SK-N-SH (cell line): ENCODE measurements at places on chromosomes 5 and 9.
A peak's percentile ranks its signal among the peaks of the same experiment; 100 is the strongest.

DNA sequence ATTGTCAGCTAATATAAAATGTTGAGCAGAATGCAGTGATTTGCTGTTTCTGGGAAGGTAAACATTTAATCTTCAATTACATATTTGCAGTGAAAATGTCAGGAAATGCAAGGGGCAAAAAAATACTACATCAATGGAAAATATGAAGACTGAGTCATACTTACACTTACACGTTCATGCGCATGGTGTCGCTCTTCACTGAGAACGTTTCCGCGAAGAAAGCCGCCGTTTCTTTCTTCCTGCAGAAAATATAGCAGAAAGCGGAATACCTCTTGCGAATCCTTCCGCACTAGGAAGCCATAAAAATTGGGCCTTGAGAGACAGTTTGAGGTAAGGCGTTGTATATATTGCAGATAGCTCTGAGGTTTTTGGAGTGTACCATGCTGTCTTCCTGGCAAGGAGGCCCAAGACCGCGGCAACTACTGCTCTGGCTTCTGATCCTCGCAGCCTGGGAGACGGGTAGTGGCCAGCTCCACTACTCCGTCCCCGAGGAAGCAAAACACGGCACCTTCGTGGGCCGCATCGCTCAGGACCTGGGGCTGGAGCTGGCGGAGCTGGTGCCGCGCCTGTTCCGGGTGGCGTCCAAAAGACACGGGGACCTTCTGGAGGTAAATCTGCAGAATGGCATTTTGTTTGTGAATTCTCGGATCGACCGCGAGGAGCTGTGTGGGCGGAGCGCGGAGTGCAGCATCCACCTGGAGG is at the start of gene PCDHA13:
Gene PCDHA13, plus strand, starts transcription at position 236 of the 702 bp plus-strand sequence. Its CDS starts 145 bp downstream, at position 381.
- DNase-seq: no peak

DNA sequence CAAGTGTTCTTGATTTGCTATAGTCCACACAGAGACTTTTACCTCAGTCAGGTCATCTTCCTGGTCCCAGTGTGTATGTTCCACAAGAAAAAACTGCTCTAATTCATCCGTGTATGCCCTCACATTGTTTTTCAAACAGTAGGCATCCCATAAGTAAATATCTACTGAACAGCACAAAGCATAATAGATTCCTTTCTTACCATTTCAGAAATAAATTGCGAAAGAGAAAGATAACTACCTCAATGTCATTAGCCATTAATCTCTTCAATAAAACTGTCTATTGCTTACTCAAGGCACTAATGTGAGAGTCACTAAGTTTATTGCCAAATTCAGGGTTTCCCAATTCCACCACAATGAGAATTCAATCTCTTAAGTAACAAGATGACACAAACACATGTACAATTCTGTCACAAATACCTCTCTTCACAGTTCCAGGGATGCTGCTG is 9.6 kb downstream of the FBXW2 start:
- no peak for DNase-seq

DNA sequence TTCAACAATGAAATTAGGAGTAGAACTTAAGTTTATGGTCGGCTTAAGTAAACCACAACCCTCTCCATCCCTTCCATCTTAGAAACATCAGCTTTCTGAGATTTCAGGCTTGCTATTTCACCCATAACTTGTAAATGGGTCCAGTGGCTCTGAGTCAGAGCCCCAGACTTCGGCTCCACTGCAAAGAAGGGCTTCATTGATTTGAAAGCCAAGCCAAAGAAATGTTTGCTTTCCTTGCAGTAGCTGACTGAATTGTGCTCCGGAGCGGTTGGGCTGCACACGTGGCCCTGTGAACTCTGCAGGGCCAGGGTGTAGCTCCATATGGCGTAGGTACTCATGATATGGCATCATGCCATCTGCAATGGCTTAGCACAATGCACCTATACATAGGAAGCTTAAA is 57.0 kb downstream of the NREP start:
- DNase-seq: no peak

DNA sequence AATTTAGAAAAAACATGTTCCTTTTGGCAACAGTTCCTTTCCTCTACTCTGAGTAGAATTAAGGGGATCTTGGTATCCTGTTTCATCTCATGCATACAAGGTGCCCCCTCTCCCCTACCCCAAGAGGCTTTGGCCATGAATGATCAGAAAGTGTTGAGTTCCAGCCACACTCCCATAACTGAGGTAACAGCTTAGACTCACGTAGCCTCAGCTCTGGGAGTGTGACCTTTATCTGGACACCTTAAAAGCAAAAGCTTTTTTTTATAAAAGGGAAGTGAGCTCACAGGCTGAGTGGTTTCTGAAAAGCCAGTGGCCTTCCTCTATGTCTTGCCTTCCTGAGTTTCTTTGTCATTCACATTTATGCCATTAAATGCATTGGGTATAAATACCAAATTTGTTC is 900 bp upstream of the HAVCR2 start:
- DNase-seq: no peak

GRCh38 chr9:26954050-26954508 is 2.1 kb upstream of the IFT74 start:
- DNase-seq: no peak

GRCh38 chr5:163748934-163749333 is 243.5 kb downstream of the MAT2B start:
- DNase-seq: no peak

DNA sequence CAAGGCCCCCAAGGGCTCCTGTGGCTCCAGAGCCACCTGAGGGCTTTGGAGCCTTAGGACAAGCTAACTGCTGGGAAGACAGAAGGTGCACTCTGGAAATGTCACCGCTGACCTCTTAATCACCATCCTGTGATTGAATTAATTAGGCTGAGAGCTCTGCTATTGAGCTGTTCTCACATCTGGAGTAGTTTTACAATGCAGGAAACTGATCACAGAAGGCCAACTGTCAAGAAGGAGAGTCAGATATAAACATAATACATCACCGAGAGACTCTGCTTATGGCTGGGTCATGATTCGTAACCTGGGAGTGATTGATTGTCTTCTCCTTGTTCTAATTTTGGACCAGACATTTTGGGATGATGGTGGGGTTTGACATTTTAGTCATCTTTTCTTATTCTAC is 226.1 kb downstream of the SLIT3 start:
- DNase-seq: no peak

GRCh38 chr9:11349187-11349586 is 736.4 kb upstream of the PTPRD start:
- no peak for DNase-seq

- DNase-seq: no peak
Observed at GRCh38 chr9:11686733-11687132, 1006.5 kb upstream of the TYRP1 start.

- no peak for DNase-seq
Observed at GRCh38 chr5:98109561-98110006, 663.9 kb upstream of the RGMB start.

DNA sequence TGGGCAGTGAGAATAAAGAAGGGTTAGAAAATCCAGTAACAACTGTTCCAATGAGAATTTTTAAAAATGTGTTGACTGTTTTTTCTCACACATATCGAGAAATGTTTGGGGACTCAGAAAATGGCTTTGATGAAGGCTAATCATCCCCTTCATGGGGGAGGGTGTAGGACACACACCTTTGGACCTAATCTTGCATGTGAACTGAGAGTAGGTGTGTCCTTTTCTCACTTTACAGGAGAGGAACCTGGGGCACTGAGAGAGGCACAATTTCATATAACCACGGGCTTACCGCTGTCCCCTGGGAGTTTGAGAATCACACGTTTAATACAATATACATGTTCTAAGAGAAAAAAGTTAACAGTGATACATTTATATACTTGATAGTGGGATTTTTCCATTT is 17.3 kb downstream of the FRRS1L start:
- no peak for DNase-seq

- DNase-seq: no peak
Observed at GRCh38 chr9:12816656-12817101, 41.9 kb downstream of the LURAP1L start.

DNA sequence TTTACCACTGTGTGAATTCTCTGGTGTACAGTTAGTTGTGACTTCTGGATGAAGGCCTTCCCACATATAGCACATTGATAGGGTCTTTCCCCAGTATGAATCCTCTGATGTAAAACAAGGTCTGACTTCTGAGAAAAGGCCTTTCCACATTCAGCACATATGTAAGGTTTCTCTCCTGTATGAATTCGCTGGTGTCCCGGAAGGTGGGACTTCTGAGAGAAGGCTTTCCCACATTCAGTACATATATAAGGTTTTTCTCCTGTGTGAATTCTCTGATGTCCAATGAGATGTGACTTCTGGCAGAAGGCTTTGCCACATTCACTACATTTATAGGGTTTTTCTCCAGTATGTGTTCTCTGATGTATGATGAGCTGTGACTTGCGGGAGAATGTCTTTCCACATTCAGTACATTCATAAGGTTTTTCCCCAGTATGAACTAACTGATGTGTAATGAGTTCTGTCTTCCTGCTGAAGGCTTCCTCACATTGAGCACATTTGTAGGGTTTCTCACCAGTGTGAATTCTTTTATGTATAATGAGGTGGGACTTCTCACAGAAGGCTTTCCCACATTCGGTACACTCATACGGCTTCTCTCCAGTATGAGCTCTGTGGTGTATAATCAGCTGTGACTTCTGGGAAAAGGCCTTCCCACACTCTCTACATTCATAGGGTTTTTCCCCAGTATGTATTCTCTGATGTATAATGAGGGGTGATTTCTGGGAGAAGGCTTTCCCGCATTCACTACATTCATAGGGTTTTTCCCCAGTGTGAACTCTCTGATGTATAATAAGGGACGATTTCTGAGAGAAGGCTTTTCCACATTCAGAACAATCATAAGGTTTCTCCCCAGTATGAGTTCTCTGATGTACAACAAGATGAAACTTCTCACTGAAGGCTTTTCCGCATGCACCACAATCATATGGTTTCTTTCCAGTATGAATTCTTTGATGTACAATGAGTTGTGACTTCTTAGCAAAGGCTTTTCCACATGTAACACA is 9.1 kb downstream of the ZNF300 start:
- no peak for DNase-seq

GRCh38 chr9:128081056-128081455 is 13.0 kb downstream of the SLC25A25 start:
- peak; percentile 44 for DNase-seq

- no peak for DNase-seq
Observed at GRCh38 chr9:15268317-15268716, 38.7 kb downstream of the TTC39B start.

DNA sequence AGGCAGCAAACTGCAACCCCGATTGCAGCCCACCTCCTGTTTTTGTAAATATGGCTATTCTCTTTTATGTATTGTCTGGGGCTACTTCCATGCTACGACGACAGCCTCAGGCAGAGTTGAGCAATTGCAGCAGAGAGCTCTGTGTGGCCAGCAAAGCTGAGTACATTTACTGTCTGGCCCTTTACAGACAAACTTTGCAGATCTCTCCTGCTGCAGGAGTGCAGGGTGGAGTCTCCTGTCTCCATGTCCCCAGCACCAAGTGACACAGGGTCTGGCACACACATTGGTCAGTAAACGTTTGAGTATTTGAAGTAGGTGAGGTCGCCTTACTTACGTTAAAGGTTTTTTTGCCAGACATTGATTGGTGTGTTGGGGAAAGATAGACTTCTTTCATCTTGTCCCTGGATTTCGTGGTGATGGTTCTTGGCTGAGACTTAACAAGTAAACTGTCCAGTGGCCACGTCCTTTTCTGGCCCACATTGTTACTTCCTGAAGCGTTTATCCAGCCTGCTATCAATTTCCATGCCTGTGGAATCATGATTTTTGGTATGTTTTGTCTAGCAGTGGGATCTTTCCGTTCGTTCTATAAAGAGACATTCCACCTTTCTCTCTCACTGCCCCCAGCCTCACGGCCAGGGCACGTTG is 27.2 kb downstream of the PRRC2B start:
- peak; percentile 44 for DNase-seq

DNA sequence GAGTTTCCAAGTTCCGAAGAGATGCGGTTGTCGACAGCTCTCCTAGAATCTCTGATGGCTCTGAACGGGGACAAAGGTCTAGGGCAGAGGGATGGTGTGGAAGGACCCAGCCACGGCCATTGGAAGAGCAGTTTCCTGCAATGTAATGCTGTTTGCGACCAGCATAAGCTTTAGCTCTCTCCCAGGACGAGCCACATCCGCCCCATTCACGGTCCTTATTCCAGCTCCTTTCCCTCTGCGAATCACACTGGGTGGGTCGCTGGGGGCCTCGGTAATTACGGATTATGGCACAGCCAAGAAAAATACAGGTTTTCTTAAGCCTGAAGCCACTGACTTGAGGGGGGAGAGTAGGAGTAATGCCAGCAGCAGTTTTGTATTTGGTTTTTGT is 22.7 kb downstream of the ANXA2R start:
- no peak for DNase-seq

DNA sequence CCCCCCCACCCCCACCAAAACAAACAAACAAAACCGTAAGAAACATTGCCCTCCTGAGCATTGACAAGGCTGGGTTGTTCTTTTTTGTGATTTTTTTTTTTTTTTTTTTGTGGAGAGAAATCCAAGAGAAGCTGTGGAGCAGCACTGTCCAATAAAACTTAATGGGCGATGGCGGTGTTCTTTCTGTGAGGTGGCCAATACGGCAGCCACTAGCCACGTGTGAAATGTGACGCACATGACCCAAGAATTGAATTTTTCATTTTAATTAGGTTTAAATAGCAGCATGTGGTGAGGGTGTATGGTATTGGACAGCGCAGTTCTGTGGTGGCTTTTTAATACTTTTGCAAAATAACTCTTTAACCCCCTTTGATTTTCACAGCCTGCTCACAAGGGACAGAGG is 251.1 kb downstream of the PDZD2 start:
- no peak for DNase-seq

GRCh38 chr9:14316602-14317300 is 2.8 kb upstream of the NFIB start:
- no peak for DNase-seq

DNA sequence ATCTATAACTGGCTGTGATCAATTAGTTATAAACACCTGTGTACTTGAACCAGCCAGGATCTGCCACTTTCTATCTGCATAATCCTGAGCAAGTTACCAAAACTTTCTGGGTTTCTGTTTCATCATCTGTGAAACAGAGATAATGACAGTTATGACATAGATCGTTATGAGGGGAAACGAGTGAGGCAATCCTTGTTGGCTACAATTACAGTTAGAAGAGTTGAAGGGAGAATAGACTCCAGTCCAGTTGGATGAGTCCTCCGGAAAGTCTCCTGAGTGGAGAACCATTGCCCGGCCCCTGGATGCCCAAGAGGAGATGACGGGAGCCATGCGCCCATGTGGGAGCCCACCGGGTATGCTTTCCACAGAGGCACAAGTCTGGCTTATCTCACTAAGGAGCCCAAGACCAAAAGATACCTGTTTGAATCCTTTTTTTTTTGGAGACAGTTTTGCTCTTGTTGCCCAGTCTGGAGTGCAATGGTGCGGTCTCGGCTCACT is 4.5 kb downstream of the PDE6A start:
- DNase-seq: no peak
